ENCODE measurements at places on chromosomes 4 and X. TPM values are rescaled to one million over a fixed set of nuclear protein-coding genes. Genes with fewer than 3 reads are reported as not detected.

DNA sequence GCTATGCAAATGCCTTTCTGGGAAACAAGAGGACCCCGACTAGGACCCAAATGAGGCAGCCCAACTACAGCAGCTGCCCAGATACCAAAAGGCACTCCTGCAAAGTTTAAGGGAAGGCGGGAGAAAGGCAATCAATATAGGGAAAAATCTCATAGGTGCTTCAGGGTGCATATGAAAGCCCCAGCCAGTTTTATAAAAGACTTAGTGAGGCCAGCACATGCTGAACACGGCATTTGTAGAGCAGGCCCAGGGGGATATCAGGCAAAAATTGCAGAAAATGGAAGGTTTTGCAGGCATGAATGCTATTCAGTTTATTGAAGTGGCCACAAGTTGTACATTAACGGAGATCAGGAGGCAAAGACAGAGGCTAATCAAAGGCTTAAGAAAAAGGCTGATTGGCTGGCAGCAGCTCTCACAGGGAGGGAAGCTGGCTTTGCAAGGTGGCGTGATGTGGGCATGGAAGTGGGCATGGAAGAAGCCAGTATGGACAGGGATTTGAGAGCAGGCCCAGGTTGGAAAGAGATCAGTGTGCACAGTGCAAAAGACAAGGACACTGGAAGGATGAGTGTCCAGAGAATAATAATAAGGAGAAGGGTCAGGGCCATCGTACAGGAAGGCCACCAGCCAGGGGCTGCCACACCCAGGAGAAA is 37.7 kb upstream of the UGT2B7 start:
- no peak for DNase-seq

- no peak for DNase-seq
Observed at GRCh38 chr4:21512353-21512752, 436.2 kb downstream of the KCNIP4 start.

DNA sequence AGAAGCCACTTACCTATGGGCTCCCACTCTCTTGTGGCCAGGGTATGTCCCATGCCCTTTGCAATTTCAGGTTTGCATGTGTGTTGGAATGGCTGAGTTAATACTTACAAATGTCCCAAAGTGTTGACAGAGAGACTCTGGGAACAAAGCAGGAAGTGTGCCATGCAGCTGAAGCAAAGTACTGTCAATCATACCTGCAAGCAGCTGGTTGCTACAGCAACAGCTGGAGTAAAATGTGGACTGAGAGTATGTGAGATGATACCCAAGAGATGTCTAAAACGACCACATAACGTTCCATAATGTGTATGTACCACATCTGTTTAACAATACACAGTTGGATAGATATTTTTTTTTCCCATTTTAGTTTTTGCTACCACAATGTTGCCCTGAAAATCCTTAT is 82.8 kb upstream of the CAMK2D start:
- no peak for DNase-seq

- DNase-seq: no peak
Observed at GRCh38 chrX:20147561-20147960, 5.9 kb upstream of the EIF1AX start.

- no peak for DNase-seq
Observed at GRCh38 chr4:8820178-8821102, 51.2 kb downstream of the HMX1 start.

- no peak for DNase-seq
Observed at GRCh38 chr4:140098455-140099160, 55.4 kb downstream of the MAML3 start.

GRCh38 chrX:2894885-2895292 is 34.2 kb downstream of the ARSD start:
- DNase-seq: peak; percentile 17

GRCh38 chr4:137623013-137623412 is 90.7 kb upstream of the PCDH18 start:
- no peak for DNase-seq

DNA sequence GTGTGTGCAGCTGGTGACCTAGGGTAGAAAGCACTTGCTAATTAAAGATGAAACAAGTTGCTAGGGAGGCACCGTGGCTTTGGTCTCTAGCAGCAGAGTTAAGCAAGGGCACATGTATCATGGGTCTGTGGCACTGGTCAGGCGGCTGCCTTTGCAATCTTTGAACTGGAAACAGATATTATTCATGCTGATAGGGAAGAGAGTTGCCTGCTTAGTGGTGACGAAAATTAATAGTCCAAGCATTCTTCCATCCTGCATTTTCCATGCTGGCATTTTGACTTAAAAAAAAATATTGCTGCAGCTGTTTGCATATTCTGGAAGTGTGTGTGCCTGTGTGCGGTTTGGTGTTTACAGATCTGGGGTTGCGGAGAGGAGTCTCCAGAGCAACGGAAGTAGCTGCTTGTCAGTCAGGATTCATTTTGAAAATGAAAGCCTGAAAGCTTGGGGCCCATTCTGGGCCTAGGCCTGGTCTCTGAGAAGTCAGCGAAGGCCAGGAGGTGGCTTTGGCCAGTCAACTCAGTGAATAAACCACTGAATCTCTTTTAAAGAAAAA is 2.3 kb upstream of the SOWAHD start:
- no peak for DNase-seq

The HHIP gene
- 0.05 TPM for total RNA-seq

The MEPE gene
- total RNA-seq: not detected

All from PC-9 (cell line).